Pulmonary artery endothelial cell (primary cell): ENCODE measurements at places on chromosomes 1 and 21.

- DNase-seq, result no peak
Observed at GRCh38 chr1:151568626-151569088, 28.5 kb downstream of the TUFT1 start.

GRCh38 chr1:160078512-160079195 is 2.7 kb upstream of the KCNJ9 start:
- no peak for DNase-seq

DNA sequence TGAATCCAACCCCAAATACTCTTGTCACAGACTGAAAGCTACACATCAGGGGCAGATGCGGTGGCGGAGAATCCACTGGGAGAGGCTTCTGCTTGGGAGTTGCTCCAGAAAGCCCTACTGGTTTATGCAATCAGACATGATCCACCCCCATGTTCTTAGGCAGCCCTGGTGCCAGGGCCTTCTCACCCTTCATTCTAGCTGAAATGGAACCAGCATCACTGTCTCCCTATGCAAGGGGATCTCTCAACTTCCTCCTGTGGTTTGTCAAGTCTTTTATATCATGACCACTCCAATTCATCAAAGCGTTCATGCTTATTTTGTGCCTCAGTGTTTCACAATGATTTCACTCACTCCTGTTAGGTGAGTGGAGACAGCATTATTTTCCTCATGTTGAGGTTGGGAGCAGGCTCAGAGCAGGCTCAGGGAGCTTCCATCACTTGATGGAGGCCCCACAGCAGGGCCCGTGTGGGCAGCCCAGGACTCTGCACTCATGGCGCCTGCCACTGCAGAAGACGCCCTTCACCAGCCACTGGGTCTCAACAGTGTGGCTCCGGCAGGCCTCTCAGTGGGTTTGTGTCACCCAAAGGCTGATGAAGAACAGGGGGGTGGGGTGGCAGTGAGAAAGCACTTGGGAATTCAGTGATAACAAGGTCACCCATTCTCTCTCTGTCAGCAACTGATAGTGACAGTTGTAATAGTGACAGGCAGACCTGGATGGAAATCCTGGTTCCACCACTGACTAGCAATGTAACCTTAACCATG is 67.1 kb downstream of the CD58 start:
- DNase-seq, result no peak

GRCh38 chr1:228994676-228995594 is 259.7 kb downstream of the RHOU start:
- no peak for DNase-seq

DNA sequence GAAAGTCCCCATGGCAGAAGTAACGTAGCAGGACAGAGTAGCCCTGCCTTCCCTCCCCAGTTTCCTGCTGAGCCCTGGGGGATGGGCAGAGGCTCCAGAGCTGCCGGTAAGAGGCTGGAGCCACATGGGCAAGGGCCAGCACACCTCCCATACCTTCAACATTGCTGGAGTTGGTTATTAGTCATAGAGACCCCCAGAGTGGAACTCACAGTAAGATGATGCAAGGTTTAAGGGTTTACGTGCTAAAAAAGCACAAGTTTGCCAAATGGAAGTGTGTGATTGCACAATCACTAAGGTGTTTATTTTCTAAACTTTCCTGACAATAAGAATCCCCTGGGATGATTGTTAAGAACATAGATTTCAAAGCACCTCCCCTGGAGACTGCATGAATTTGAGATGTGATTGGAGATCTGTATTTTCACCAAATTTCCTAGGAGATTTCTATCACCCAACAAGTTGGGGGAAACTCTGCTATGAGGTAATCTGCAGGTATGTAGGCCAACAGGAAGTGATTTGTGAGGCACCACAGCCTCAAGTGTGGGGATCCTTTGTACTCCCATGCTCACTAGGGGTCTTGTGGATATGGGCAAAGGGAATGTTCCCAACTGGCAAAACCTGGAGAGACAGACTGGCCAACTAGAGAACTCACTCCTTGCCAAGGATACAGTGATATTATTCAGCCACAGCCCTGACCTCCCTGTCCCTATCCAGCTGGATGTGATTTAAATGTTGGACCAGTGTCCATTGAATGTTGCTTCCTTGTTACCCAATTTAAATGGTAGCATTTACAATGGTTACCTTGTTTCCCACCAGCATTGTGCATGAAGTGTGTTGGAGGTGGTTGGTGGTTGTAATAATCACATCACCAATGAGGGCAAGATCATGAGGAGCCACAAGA is 37.1 kb upstream of the CSF1 start:
- DNase-seq, result no peak

GRCh38 chr1:62840555-62840954 is 56.6 kb downstream of the ATG4C start:
- DNase-seq, result no peak

DNA sequence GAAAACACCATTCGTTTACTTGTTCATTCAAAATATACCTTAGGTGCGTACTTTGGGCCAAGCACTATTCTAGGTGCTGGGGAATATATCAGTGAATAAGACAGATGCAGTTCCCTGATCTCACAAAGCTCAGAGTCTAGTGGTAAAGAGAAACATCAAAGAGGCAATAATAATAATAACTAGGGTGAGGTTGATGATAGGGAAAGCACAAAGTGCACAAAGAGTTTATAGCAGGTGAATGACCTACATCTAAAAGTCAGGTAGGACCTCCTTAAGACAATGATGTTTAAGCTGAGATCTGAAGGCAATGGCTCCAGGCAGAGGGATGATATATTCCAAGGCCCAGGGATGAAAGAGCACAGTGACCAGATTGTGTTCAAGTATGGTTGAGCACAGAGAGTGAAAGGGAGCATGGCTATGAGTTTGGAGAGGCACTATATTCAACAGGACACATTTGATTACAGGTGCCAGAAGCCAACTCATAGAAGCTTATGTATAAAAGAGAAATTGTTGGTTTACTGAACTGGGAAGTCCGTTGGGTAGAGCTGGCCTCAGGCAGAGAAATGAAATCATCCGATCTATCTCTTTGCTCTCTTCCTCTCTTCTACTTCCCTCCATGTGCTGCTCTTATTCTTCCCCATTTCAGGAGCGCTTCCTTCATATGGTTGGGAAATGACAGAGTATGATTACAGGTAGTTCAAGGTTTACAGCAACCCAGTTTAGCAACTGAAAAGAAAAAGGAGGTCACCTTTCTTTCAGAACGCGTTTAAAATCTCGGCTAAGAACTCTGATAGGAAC is 23.0 kb upstream of the CCT8 start:
- DNase-seq, result no peak

GRCh38 chr21:34502480-34503106 is 9.4 kb downstream of the KCNE1 start:
- no peak for DNase-seq

GRCh38 chr1:66450043-66450514 is 83.9 kb upstream of the SGIP1 start:
- DNase-seq, result no peak

DNA sequence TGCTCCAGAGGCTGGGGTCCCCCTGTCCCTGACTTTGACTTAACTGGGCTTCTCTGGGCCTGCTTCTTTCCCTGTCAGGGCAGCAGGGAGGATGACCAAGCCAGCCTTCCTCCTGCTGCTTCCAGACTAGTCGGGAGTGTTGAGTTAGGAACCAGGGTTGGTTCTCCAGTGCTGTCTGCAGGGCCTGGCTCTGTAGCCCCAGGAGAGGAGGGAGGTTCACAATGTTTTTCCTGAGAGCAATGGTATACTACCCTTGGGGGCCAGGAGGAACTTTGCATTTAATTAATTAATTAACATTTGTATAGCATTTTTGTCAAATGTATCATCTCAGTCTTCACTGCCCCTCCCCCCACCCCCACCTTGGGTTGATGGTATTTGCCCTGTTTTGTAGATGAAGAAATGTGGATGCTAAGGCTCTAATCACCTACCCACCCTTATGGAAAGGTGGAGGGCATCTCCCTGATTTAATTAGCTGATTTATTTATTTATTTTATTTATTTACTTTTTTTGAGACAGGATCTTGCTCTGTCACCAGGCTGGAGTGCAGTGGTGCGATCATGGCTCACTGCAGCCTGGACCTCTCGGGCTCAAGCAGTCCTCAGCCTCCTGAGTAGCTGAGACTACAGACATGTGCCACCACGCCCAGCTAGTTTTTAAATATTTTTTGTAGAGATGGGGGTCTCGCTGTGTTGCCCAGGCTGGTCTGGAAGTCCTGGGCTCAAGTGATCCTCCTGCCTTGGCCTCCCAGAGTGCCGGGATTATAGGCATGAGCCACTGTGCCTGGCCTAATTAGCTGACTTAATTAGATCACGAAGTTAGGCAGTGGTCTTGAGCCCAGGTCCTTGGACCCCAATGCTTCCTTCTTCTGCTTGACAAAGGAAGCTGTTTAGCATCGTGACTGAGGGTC is 6.6 kb downstream of the H6PD start:
- no peak for DNase-seq

DNA sequence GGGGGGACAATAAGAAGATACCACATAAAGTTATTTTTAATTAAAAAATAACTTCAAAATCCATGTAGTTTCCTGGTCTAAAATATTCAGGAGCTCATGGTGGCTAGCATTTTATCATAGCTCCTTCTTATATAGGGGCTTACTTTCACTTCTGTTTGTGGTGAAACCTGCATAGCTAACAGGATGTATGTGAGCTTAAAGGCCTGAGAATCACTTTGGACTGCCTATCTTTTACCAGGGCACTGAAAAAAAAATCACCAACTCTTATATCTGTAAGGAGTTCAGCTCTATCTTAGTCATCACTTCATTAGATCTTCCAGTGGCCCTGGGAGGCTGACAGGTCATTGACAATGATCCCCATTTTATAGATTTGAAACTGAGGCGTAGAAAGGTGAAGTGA is 21.3 kb downstream of the UROD start:
- DNase-seq, result no peak

DNA sequence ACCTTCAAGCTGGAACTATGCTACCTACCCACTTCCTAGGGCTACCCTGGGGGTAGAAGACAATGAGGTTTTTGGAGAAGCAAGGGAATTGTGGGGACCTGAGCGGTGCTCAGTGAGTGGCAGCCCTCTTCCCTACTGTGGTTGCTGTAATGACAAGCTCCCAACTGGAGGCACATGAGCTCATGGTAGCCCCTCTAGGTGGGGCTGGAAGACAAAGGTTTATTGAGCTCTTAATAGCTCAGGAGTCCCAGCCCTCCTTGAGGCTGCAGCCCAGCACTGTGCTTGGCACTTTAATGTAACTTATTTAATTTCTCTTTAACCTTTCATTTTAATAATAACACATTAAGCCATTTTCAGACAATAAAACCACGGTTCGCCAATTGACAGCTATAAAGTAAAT is 528.9 kb downstream of the OMA1 start:
- DNase-seq, result no peak

DNA sequence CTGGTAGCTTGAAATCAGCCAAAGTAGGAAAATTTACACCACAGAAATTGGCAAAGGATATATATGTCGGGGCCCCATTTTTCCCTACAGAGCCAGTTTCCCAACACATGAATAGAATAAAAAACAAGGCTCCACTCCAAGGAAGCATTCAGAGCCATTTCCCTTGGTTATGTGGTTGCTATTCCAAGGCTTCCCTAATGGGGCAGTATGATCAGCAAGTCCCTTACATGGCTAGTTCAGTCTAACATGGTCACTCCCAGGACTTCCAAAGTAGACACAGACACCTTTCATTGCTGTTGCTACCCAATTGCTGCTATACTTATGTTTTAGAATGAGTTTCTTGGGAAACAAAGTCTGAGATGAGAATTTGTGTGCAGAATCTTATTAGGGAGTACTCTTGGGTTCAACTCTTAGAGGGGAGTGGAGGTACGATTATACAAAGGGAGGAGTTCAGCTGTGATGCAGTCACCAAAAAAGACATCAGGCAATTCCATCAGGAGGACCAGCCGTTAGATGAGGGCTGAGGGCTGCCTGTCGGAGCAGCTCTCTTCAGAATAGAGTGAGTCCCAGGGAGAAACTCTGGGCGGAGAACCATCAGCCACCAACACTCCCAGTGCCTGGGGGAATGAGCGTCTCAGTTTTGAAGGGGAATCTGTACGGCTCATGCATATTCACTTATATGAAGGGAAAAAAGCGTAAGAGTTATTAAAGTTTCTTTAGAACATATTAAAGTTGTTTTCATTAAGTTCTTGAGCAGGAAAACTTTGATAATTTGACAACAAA is 92.9 kb downstream of the C21orf91 start:
- DNase-seq, result no peak

DNA sequence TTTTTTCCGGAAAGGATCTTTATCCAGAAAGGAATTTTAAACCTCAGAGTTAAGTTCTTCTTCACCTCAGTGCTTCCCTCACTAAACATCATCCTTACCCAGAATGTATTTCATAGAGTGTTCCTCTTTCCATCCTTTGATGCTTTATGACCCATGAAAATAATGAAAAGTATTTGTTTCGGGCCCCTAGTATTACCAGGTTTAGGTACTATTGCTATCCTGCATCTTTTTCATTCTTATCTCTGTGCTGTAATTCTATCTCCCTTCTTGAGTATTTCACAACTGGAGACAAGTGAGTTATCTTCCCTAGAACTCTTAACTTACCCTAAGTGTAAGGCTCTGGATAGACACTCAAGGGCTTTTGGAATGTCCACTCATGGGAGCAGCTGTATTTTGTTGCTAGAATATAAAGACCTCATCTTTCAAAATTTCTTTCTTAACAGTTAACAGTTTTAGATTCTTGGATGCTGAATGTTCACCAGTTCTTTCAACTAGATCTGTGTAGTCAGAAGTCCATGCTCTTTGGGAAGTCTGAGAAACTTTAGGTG is 26.2 kb downstream of the UCK2 start:
- no peak for DNase-seq

DNA sequence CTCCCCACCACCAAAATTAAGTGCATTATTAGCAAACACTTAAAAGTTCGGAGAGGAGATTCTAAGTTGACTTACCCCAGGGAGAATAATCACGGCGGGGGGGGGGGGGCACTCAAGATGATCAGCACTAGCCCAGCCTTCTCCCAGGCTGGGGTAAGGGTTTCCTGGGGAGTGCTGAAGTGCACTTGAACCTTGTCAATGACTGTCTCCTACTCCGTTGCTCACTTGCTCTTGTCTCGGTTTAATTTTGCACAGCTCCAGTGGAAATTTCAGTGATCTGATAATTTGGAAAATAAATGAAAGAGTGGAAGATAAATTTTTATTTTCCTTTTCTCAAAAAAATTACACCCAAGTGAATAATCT is 59.2 kb downstream of the PBX1 start:
- no peak for DNase-seq

DNA sequence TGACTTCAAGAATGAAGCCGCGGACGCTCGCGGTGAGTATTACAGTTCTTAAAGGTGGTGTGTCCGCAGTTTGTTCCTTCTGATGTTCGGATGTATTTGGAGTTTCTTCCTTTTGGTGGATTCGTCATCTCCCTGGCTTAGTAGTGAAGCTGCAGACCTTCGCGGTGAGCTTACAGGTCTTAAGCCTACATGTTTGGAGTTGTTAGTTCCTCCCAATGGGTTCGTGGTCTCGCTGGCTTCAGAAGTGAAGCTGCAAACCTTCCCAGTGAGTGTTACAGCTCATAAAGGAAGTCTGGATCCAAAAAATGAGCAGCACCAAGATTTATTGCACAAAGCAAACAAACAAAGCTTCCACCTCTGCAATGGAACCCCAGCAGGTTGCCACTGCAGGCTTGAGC is 14.7 kb downstream of the LDLRAD1 start:
- DNase-seq, result no peak

GRCh38 chr1:201562659-201563405 is 23.9 kb downstream of the NAV1 start:
- no peak for DNase-seq
